ENCODE measurements at places on chromosomes 11 and 22.

GRCh38 chr11:134485316-134485715 lies 73.3 kb upstream of the B3GAT1 start:
- no peak for DNase-seq

GRCh38 chr22:38066381-38067027 lies 9.3 kb downstream of the PICK1 start:
- DNase-seq, result no peak

- no peak for DNase-seq
These were observed 2.9 kb downstream of the PIDD1 start for GRCh38 chr11:802018-802617.

DNA sequence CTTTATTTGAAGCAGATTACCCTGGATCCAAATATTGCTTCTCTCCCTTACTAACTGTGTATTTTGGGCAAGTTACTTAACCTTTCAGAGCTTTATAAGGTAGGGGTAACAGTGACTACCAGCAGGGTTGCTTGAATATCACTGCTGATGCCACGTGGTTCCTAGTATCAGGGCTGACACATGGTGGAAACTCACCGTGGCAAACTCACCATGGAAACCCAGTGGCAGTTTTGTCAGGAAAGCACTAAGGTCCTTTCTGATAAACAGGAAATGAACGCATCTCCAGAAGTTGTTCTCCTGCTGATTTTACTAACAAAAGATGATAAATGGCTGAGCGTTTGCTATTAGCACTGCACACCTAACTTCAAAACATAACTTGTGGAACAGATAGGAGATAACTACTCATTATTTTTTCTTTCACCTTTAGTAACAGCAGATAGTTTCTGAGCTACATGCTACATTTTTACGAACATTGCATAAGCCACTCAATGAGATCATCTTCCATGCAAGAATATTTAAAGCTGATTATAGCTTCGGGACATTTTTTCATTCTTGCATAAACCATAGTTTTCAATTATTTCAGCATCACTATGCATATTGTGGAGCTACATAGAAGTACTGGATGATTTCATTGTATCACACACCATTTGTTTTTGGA lies 59.7 kb upstream of the RAG2 start:
- no peak for DNase-seq

GRCh38 chr11:33379947-33380346 lies 122.8 kb downstream of the HIPK3 start:
- DNase-seq, result no peak

Measured in right renal cortex interstitium (tissue), 3 donors.